K562 (cell line): ENCODE measurements at places on chromosomes 6 and 20. TPM values are rescaled to one million over a fixed set of nuclear protein-coding genes. Genes with fewer than 3 reads are reported as not detected.

- no peak for DNase-seq
Observed at GRCh38 chr6:169086020-169086419, 167.6 kb downstream of the THBS2 start.

- no peak for DNase-seq
Observed at GRCh38 chr6:75748003-75748742, 866 bp upstream of the MYO6 start.

DNA sequence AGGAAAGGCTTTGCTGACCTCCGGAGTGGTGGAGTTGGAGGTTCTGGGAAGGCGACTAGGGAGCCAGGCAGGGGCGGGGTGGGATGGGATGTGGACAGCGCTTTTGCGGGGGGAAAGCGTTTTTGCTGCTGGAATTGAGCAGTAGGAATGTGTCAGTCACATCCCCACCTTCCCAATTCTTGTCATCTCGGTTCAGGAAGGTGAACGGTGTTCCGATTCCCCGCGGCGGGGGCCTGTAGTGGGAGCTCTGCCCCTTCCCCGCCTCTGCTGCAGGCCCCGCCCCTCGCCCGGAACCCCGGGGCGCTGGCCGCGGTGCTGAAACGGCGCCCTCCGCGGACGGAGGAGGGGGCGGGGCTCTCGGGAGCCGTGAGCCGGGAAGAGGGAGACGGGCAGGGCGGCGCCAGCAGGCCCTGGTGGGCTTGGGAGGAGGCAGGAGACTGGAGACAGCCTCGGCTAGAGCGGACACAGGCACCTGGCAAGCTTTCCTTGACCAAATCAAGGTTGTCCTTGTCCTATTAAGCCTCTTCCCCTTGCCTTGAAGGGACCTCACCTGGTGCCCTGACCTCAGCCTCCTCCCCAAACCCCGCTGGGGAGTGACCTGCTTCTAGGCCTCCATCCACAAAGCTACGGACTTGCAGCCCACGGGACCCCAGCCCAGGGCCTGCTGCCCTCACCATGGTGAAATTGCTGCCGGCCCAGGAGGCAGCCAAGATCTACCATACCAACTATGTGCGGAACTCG lies at the start of gene LHFPL5:
TSS of gene LHFPL5 (plus strand) at position 357 of the 741 bp plus-strand sequence. CDS start at position 676, 319 bp downstream.
- peak; percentile 99 for DNase-seq

GRCh38 chr6:135458051-135458450 lies 39.5 kb downstream of the AHI1 start:
- DNase-seq, result no peak

DNA sequence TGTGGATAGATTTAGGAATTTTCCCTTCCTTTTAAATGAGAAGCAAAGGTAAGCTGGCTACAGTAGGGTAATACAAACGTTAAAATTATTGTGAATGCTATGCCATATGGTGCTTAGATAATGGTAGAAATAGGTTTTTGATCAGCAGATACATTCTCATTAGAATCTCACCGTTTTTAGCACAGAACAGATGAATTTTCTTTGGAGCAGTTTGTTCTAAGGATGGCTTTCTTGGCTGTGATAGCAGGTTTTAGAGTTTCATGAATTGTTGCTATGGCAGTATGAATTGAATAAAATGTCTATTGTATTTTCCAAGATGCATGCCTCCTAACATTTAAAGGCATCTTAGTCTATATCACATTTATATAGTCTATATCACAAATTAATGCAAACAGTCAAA lies 1394.5 kb downstream of the EPHA7 start:
- no peak for DNase-seq

GRCh38 chr20:34544109-34544796 lies 14.3 kb upstream of the MAP1LC3A start:
- no peak for DNase-seq

DNA sequence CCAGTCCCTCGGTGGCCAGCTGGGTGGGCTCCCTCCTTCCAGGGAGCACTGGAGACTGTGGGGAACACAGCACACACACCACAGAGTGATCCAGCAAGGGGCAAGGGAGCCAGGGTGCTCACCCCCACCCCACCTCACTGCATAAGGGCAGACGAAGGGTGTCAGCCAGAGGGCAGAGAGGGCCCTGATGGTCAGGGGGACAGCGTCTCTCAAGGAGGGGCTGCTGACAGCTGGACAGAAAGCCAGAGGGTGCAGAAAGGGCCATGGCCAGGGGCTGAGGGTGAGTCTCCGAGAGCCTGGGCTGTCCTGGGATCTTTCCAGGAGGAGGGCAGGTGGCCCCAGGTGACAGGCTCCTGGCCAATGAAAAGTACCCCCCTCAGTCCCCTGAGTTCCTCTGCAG lies 73.4 kb upstream of the PMEPA1 start:
- DNase-seq, result no peak

DNA sequence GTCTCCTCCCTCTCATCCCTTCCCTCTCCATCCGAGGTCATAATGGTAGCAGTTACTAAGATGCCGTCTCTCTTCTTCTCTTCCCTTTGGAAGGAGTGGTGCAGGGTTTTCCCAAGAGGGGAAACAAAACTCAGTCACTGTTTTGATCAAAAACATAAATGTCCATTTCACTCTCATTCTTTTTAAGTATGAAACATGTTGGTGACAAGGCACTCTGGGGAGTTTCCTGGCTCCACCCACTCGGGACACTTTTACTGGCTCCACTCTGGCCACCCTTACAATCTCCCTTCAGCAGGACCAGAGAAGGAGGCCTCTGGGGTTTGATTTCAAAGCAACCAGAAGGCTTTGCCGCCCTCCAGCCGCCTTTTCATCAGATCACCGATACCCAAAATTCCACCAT lies 57.0 kb downstream of the FGD2 start:
- DNase-seq, result peak; percentile 59

DNA sequence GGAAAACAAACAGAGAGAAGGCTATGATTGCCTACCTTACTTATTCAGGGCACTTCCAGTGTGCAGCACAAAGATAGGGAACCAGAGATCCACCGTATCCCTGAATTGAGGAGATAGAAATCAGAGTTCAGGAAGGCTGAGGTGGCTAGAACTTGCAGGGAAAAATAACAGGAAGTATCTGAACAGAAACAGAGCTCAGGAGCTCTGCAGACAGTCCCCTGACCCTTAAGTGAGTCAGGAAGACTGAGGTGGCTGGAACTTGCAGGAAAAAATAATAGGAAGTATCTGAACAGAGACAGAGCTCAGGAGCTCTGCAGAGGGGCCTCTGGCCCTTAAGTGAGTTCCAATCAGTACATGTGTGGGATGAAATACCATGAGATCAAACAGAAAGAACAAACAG lies 65.4 kb downstream of the RPRD1B start:
- no peak for DNase-seq

DNA sequence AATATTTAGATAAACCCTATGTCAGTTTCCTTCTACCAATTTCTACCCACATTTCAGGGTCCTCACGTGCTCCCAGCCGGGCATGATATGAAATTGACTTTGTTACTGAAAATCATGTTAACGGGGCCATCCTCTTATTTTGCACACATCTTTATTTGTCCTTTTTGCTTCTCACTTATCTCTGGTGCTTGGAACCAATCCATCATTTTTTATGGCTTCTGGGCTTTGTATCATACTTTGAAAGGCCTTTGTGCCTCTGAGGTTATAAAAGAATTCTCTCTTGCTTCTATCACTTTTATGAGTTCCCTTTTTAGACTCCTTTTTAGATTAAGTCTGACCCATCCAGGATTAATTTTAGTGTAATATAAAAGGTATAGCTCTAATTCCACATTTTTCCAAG lies 117.1 kb upstream of the PRND start:
- DNase-seq, result no peak

- no peak for DNase-seq
Observed at GRCh38 chr6:162187168-162187935, 540.2 kb downstream of the PRKN start.

- DNase-seq, result no peak
Observed at GRCh38 chr6:107196152-107196551, 80.8 kb upstream of the BEND3 start.

DNA sequence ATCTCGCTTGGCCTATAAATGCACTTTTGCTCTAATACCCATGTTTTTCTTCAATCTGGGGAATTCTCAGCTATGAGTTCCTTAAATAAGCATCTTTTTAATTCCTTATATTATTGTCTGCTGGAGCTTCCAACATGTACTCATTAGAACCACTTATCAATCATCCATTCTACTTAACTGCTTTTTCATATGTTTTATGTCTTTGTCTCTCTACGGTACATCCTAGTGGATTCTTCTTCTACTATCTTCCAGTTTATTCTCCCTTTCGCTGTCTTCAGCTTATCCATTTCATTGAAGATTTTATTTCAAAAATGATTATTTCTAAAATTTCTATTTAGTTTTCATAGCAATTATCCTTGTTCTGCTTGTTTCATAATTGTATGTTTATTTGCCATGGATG lies 12.4 kb upstream of the ZSCAN16 start:
- no peak for DNase-seq

DNA sequence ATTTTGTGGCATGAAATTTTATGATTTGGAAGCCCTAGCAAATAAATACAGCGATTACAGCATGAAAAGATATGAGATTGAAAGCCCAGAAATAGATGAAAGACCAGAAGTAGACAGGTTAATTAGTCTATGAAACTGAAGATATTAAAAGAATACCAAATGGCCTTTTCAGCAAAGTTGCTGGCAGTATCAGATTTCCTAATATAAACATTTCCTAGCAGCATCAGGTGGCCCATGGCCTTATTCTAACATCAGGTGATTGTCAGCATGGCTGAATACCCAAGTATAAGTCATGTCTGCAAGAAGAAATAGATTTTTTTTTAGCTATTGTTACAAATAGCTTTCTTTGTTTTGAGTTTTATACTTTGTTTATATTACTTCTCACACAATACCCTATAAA lies 93.2 kb downstream of the CLVS2 start:
- no peak for DNase-seq

- no peak for DNase-seq
Observed at GRCh38 chr20:19756761-19757486, 1.1 kb upstream of the RIN2 start.

DNA sequence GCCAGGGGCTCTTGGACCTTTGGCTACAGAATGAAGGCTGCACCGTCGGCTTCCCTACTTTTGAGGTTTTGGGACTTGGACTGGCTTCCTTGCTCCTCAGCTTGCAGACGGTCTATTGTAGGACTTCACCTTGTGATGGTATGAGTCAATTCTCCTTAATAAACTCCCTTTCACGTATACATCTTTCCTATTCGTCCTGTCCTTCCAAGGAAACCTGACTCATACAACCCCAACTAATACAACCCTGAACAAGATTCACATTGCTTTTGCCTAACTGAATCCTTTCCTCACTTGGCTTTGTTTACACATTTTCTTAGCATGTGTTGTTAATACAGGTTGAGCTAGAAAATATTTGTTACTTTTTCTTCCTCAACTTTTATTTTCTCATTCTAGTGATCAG lies 21.9 kb downstream of the TBXT start:
- no peak for DNase-seq

DNA sequence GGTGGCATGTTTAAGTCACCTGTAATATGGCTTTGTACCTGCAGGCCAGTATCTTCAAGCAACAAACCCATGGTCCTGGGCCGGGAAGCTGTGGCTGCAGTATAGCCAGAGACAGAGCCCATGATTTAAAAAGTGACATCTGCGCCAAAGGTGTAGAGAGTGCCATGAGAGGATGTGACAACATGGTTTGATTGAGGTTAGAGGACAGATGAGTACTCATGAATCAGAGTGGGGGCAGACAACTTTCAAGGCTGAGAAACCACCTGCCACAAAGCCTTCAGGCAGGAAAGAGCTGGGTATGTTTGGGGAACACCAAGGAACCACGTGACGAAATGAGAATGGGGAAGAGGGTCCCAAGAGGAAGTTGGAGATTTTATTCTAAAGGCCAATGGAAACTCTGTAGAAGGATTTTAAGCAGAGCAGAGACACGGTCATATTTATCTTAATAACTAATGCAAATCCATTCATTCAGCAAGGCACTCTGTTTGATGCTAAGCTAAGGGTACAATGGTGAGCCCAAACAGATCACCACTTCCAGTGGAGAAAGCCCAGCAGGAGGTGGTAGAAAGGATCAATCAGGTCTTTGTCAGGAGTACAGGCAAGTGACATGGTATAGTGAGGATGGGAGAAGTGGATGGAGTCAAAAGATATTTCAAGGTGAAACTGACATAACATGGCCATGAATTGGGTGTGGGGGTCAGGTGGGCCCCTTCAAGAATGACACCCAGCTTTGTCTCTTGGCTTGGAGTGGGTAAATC lies 3.4 kb upstream of the MICAL1 start:
- no peak for DNase-seq

DNA sequence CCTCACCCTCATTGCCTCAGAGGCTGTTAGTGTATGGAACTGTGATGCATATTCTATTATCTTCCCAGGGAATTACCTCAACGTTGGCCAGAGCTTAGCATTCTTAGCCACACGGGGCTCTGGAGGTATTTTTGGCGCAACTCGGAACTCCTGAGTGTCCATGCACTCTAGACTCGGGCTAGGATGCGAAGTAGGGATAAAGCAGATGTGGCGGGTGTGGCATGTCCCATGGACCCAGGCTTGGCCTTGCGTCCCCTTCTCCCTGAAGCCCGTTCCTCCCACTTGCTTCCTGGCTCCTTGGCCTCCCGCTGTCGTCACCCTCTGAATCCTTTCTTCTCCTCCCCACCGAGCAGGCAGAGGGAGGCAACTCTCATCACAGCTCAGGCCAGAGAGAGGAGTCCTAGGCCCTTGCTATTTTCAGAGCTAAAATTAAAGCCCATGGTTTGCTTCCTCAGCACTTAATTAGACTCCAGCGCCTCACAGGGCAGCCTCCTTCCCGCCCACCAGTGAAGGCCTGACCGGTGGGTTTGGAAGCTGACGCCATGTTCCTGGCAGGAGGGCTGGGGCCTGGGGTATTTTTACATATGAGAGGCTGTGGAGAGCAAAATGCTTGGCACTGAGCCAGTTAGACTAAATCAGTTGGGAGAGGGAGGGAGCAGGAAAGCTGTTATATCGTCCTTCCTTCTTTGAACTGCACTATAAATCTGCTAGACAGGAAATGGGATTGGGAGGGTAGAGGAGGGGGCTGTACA lies 138.7 kb downstream of the FOXO3 start:
- DNase-seq, result no peak

- no peak for DNase-seq
Observed at GRCh38 chr6:41411961-41412360, 76.6 kb downstream of the NCR2 start.

- no peak for DNase-seq
Observed at GRCh38 chr6:106475284-106475683, 114.8 kb downstream of the CRYBG1 start.

GRCh38 chr20:9829835-9830234 lies 9.0 kb downstream of the PAK5 start:
- DNase-seq, result no peak

- no peak for DNase-seq
Observed at GRCh38 chr6:168939796-168940195, 313.9 kb downstream of the THBS2 start.

- DNase-seq, result no peak
Observed at GRCh38 chr6:127855542-127856159, 45.2 kb downstream of the THEMIS start.

Gene LBP
- 0.11 and 0.31 TPM in 2 replicates for total RNA-seq

Gene SPATS1
- total RNA-seq, result not detected in 2 replicates

Gene SLC17A1
- not detected in 2 replicates for total RNA-seq

Gene MYCT1
- total RNA-seq, result not detected in 2 replicates

Gene TEAD3
- 12.6 and 13.2 TPM in 2 replicates for total RNA-seq

Gene DSP
- total RNA-seq, result 0.24 and 0.27 TPM in 2 replicates

Gene CDC5L
- total RNA-seq, result 28.6 and 29.9 TPM in 2 replicates
